ENCODE measurements at places on chromosomes 7 and 10. TPM values are rescaled to one million over a fixed set of nuclear protein-coding genes. Genes with fewer than 3 reads are reported as not detected.
A peak's percentile ranks its signal among the peaks of the same experiment; 100 is the strongest.

UTF1 gene
- total RNA-seq, result not detected

PPP3CB gene
- 6.6 TPM for total RNA-seq

SUN3 gene
- not detected for total RNA-seq

MCM10 gene
- 27.9 TPM for total RNA-seq

MYH16 gene
- not detected for total RNA-seq

DNA sequence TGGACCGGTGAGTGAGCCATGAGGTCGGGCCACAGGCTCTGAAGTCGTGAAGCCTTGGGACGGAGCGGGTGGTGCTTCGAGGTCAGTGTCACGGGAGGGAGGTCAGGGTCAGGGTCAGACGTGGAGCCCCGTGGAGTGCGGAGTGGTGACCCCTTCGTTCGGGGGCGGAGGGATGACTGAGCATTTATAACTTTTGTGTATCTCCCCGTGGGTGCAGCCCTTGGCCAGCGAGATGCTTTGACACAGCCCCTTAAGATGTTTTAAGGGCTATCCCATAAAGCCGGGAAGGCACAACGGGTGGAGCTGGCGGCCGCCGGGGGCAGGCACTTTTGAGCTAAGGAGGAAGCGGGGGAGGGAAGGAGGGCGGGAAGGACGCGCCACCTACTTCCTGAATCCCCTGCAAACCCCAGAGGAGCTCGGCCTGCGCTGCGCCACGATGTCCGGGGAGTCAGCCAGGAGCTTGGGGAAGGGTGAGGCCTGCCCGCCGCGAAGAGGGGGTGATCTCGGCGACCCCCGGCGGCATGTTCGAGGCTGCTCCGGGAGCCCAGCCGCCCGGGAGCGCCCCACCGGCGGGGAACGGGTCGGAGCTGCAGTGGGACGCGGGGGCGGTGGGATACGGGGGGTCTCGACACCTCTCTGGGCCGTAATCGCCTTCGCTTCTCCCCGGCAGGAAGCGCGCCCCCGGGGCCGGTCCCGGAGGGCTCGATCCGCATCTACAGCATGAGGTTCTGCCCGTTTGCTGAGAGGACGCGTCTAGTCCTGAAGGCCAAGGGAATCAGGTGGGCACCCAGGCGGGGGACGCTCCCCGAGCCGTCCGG is at the start of gene GSTO1:
Gene GSTO1 (plus strand): TSS at position 400 of the 818 bp plus-strand sequence. CDS start 37 bp downstream, at position 437.
- DNase-seq, result peak; percentile 77

DNA sequence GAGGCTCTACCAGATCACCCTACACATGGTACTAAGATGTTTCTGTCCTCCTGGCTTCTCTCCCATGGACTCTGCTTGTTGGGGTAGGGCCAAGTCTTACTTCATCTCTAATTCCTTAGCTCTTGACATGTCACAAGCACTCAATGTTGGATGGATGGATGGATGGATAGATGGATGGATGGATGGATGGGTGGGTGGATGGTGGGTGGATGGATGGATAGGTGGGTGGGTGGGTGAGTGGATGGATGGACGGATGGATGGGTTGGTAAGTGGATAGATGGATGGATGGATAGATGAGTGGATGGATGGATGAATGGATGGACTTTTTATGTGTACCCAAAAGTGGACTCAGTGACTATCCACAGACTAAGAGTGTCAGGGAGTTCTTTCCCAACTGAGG is 28.5 kb downstream of the HSPA12A start:
- no peak for DNase-seq

DNA sequence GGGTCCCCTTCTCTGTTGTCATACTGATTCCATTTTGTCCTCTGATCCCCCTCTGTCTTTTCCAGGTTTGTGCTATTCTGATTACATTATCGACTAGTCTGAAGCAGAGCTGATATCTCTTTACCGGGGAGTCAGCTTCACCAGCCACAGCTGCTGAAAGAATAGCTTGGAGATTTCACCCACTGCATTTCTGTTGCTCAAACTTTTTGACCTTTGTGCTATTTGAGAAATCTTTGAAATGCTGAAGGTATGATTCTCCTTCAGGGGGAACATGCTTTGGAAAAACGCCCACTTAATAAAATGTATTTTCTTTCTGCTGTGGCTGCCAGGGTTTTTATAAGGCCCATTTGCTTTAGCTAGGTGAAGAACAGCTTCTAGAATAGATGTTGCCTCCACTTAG is 197.8 kb upstream of the TCF7L2 start:
- no peak for DNase-seq

- no peak for DNase-seq
Measured at GRCh38 chr7:106855540-106856132, 9.4 kb upstream of the PIK3CG start.

- DNase-seq, result no peak
Measured at GRCh38 chr7:51081270-51081890, 235.2 kb downstream of the COBL start.

GRCh38 chr7:601036-601594 is 81.5 kb upstream of the PDGFA start:
- no peak for DNase-seq

DNA sequence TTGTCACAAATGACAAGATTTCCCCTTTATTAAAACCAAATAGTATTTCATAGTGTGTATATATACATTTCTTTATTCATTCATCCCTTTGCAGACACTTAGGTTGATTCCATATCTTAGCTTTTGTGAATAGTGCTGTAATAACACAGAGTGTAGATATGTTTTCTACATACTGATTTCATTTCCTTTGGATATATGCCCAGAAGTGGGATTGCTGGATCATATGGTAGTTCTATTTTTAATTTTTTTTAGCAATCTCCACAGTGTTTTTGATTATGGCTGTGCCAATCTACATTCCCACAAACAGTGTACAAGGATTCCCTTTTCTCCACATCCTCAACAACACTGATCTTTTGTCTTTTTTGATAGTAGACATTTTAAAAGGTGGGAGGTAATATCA is 46.4 kb downstream of the CSTF2T start:
- no peak for DNase-seq

DNA sequence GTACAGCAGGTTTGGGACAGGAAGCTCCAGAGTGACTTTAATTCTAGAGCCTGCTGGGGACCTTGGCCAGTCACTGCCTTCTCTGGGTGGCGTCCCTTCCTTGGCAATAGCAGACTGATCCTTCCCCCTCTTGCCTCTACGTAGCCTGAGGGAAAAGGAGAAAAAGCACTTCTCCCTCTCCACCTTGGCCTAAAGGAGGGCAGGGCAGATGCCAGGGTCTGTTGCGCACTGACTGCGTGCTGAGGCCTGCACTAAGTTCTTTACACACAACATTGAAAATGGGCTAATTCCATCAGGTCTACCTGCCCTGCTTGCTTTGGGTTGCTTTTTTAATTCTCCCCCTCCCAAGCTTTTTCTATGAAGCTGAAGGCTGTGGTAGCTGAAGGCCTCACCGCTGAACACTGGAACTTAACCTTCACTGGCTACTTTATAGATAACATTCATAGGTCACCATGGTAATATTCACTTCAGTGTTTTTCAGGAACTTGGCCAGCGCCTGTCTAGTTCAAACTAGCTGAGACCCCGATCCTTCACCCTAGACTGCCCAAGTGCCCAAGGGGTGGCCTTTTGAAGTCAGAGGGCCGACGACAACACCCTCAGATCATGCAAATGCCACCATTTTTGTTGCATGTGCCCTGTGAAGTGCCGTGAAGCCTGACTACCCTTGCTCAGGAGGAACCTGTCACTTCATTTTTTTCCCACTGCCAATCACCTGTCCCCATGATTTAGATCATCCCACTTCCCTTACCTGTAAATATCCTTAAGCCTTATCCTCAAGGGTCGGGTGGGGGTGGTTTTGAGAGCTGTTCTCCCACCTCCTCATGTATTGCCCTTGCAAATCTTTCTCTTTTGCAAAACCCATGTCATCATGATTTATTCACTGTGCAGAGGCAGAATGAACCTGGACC is 28.7 kb downstream of the PRF1 start:
- DNase-seq, result no peak

DNA sequence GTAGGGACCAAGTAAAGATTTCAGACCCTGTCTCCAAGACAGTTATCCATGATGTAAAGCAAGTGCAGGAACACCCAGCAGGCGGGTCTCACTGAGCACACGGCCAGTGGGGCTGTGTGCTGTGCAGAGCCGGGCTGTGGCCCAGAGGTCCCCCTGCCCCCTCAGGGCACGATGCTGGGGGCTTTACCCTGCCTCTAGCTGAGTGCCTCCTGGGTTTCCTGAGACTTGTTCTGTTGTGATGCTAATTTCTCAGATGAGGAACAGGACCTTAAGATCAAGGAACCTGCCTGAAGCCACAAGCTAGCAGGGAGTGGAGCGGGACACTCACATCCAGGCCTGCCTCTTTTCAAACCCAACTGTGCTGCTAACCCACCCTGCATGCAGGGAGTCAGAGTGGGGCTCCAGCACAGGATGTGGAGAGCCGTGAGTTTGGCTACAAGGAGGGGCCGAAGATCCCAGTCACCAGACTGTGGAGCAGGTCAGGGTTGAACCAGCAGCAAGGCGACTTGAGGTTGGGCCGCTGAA is 76.1 kb upstream of the LYZL2 start:
- DNase-seq, result no peak
